Stimulated activated CD8-positive, alpha-beta memory T cell treated with anti-CD3 and anti-CD28 coated beads, Interleukin-15, amount 100 ng/mL, for 48 hours (primary cell): ENCODE measurements at places on chromosomes 16 and 17.

DNA sequence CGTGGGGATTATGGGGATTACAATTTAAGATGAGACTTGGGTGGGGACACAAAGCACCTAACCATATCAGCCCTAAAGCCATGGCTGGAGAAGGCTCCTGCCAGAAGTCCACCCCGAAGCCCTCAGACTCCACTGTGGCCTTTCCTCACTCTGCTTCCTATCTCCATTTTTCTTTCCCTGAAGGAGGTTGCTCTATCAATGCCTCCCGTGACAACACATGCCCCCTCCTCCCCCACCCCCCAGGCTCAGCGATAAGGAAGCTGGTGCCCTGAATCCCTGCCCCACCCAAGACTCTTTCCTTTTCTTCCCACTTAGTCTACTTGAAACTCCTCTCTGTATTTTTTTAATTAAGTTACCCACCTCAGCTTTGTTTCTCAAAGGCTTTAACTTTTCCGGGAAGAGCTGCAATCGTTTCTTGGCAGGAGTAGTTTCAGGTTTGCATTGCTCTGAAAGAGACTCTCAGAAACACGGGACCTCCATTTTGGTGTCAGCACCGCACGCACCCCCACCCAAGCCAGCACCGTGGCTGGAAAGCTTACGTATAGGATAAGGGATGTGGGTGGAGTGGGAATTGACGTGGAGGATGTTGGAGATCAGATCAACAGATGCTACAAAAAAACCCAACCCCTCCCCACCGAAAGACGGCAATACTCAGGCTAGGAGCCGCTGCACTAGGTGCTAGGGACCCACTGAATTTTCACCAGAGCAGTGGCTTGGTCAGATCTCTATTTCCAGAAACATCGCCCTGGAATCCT lies 15.2 kb upstream of the CA4 start:
- DNase-seq, result no peak

DNA sequence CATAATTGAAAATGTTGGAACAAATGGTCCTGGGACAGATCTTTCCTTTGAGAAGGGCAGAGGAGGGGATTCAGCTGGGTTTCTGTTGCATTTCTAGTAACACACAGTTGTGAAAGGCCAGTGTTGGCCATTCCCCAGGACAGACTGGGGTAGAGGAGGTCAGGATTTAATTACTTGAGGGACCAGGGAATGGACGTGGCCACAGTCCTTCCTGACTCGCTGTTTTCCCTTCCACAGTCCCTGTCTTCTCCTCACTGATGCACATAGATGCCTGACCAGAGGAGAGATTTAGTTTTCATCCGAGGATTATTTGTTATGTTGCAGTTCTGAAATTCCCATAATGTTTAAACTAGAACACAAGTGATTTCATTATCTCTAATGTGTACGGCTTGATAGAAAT lies 25.2 kb upstream of the HEATR6 start:
- no peak for DNase-seq

DNA sequence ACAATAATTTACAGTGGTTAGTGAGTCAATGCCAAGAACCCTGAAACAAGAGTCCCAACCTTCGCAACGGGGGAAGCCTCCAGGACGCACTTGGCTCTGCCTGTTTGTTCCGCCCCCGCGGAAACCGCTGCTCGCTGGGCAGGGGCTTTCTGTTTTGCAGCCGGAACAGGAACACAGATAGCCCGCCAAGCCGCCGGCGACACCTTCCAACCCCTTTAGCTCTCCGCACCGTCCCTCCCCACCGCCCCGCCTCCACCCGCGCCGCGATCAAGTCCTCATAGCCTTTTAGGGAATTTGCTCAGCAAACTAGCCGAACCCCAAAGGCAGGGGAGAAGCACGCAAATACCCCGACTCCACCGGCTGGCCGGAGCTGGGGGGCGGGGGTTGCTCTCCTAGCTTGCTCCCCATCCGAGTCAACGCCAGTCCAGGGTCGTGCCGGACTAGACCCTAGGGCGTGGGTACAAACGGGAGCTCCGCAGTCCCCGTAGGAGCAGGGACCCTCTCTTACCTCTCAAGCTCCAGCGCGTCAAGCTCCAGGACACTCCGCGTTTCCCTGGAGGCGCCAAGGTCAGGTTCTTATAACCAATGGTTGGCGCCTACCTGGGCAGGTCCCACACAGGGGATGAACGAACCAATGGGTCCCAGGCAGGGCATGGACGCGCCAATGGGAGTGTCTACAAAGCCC lies at the start of gene SLFN13:
SLFN13 (minus strand) TSS at position 553 of the 685 bp plus-strand sequence. CDS start 3,086 bp downstream, outside the sequence.
- peak; percentile 94 for DNase-seq

DNA sequence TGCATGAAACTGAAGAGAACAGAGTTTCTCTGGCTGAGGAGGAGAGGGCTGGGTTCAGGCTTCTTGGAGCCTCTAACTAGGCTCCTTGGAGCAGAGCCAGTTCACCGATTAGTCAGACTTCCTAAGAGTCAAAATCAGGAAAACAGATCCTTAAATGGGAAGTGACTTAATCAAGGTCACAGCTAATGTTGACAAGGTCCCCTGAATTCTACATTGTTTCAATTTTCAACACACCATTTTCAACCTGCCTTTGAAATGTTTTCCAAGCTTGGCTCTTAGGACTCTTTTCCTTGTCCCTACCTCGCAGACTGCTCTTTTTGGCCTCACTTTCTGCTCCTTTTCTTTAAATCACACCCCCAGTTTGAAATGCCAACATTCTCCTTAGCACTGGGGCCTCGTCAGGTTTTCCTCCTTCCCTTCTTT lies 16.3 kb downstream of the MYL4 start:
- DNase-seq, result no peak

- no peak for DNase-seq
These were observed 14.2 kb downstream of the MOSMO start for GRCh38 chr16:22022151-22022550.

GRCh38 chr17:36461330-36462110 lies 25.0 kb upstream of the ZNHIT3 start:
- DNase-seq, result no peak

GRCh38 chr17:39927101-39927928 lies at the start of the genes LRRC3C and ORMDL3:
TSS of gene LRRC3C (plus strand) at chr17:39927732. CDS start at chr17:39941524, 13,792 bp downstream.
TSS of gene ORMDL3 (minus strand) at chr17:39927601. CDS start at chr17:39924203, 3,398 bp downstream.
- DNase-seq, result peak; percentile 86

- peak; percentile 3 for DNase-seq
These were observed 308.9 kb upstream of the DYNLRB2 start for GRCh38 chr16:80231888-80232287.

GRCh38 chr17:74493331-74493833 lies 26.9 kb downstream of the CD300A start:
- peak; percentile 44 for DNase-seq

GRCh38 chr17:82767041-82767754 lies 15.3 kb downstream of the TBCD start:
- no peak for DNase-seq

DNA sequence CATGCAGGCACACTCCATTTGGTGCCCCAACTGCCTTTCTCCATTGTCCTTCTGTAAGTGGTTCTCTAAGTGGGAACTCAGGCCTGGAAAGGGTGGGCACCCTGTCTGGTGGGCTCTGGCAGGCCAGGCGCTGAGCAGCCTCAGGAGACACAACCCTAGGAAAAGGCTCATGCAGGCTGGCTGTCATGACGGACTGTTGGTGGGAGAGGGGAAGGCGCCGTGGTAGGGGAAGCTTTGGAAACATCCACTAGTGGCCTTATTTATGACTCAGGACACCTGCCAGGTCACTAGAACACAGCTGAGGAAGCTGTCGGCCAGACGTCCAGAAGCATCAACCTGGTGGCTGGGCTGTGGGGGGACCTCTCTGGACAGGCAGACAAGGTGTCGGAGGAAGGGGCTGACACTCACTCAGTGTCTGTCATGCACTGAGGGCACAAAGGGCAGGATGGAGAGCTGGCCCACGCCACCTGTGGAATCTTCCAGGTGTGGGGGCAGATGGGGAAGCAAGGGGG lies 216.0 kb downstream of the SEC14L1 start:
- no peak for DNase-seq

DNA sequence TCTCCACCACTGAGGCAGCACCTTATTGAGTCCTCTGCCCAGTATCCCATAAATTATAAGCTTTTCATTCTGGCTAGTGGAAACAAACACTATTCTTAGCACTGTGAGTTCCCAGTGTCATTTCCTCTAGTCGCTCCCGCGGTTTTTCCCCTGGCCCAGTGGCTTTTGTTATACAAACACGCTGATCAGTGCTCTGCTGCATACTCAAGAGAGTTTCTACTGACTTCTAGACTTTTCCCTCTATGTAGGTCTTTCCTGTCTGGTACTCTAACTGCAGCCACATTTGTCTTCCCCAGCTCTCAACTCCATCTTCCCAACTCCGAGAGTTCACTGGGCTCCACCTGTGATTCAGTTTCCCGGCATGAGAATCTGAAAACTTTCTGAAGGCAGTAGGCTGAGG lies 556.6 kb upstream of the SALL1 start:
- DNase-seq, result no peak

- DNase-seq, result no peak
These were observed 899.0 kb downstream of the KCNJ2 start for GRCh38 chr17:71068408-71068750.

- no peak for DNase-seq
These were observed 250.7 kb upstream of the MON1B start for GRCh38 chr16:76940251-76940650.

DNA sequence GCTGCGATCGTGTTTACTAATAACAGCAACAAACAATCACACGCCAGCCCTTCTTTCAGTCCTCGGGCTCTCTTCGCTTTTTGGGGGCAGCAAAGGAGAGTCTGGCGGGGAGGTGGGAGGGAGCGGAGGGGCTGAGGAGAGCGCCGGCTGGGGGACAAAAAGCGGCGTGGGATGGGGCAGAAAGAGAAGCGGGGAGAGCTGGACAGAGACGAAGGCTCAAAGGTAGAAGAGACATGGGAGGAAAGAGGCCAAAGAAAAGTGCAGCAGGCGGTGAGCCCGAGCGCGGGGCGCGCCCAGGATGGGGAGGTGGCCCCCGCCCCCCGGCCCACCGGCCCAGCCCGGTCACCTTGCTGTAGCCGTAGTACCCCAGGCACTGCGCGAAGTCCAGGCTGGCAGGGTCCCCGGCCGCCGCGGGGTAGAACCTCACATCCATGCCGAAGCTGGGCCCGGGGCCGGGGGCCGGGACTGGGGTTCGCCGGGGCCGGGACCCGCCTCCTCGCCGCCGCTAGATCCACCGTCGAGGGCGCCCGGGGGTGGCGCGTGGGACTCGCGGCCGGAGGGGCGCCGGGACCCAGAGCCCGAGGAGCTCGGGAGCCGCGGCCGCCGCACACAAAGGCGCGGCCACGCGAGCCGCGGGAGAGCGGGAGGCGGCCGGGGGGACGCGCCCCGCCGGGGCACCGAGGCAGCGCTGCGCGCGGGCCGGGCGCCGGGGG lies 496 bp downstream of the TOX3 start:
- DNase-seq, result no peak

DNA sequence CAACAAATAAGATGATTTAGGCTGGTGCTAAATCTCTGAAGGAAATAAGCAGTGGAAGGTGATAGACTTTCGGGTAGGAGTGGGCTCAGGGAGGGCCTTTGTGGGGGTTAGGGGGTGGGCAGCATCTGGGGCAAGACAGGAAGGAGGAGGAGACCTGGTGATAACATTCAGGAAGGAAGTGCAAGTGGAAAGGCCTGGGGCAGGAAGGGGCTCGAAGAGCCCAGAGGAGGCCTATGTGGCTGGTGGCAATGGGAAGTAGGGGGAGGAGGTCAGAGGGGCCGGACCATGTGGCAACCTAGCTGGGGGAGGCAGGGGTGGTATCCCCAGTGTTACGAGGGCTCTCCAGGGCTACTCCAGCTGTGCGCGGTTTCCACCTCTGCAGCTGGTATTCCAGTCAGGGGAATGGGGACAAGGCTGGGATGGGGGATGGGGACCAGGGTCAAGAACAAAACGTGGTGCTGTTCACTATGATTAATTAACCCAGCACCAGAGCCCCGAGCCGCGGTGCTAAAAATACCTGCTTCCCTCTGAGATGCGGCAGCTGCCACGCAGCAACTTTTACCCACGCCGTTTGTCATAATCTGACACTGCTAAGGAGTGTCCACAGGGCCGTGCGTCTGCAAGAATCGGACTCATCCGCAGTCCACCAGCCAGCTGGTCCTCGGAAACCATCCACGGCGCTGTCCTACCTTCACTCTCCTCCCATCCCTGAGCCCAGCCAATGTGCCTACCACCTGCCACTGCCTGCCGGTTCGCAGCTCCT lies 5.2 kb upstream of the CCDC182 start:
- no peak for DNase-seq

- DNase-seq, result no peak
These were observed 41.5 kb downstream of the MYH10 start for GRCh38 chr17:8588877-8589554.

DNA sequence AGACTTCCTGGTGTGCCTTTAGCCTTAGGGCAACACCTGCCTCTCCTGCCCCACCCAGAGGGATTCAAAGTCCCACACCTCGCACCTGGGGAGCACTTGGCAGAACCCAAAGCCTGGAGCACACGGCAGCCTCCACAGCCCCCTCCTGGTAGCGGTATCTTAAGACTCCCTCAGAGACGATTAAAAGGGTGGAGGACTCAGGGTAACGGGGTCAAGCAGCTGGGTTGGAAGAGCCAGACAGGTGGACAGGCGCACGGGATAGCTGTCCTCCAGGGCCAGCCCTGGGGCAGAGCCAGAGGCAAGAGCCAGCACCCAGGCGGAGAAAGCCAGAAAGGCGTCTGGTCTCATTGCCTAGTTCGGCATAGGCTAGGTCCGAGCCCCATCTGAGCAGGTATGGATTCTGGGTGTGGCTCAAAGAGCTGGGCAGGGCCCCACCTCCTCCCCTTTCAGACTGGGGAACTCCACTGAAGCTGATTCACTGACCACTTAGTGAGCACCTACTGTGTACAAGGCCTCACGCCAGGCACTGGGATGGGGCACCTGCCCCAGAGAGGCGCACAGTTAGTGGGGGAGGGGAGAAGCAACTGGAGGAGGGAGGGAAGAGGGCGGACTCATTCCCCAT lies 55.0 kb upstream of the MEAK7 start:
- no peak for DNase-seq
